ENCODE measurements at places on chromosomes 1 and 21.

DNA sequence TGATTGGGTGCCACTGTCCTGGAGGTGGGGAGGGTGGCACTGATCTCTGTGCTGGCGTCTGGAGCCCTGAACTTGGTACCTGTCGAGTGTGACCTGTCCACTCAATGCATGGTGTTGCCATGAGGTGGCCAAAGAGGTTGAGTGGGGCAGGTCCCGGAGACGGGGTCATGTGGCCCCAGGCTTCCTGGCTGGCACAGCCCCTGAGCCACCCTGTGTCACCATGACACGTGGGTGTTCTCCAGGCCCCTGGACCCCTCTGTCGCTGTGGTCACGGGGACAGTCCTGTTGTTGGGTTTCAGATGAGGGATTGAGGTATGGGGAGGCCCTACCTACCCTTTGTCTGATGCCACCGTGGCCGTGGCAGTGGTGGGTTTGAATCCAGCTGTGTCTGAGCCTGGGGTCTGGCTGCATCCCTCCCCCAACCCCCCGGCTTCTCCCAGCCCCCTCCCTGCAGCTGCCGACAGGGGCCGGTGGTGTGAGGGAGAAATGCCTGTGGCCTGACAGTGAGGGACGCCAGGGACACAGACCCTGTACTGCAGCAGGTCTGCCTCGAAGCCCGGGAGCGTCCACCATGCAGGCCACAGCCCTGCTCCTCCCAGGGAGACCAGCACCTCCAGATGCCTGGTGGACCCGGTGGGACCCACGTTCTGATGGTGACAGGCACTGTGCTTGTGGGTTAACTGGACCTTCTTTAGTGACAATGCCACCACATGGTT lies 12.0 kb downstream of the TRPM2 start:
- no peak for DNase-seq

DNA sequence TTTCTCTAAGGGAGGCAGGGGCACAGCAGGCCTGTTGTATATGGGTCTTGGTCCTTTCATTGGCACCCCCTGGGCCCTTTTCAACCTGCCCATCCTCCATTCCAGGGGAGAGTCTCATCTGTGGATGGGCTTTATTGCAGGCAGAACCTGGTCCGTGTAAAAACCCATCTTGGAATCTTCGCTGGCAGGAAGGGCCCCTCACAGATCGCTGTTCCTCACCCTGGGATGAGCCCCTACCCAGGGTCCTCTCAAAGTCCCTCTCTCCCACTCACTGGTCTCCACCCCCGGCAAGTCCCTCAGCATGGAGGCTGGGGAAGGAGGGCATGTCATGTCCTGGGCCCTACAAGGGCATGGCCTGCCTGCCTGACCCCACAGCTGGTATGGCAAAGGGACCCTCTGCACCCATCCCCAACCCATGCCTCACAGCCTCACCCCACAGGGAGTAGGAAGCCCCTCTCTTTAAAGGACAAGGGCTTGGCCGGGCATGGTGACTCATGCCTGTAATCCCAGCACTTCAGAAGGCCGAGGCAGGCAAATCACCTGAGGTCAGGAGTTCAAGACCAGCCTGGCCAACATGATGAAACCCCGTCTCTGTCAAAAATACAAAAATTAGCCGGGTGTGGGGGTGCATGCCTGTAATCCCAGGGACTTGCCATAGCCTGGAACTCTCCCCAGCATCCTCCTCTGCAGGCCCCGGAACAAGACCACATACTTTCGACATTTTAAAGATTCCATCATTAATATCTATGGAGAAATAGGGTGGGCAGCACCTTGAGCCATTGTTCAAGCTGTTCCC lies 13.2 kb upstream of the CDA start:
- DNase-seq: no peak

- no peak for DNase-seq
Observed at GRCh38 chr1:152398812-152399698, 15.0 kb downstream of the CRNN start.

- peak; percentile 37 for DNase-seq
Observed at GRCh38 chr1:39657923-39658485, 13.9 kb downstream of the NT5C1A start.

- no peak for DNase-seq
Observed at GRCh38 chr21:34092262-34092921, 19.0 kb downstream of the MRPS6 start.

- no peak for DNase-seq
Observed at GRCh38 chr1:2032737-2033136, 13.6 kb downstream of the GABRD start.

GRCh38 chr1:157774412-157774811 lies 2.5 kb downstream of the FCRL2 start:
- no peak for DNase-seq

GRCh38 chr1:203612932-203613682 lies 13.5 kb upstream of the ATP2B4 start:
- no peak for DNase-seq

All from GM06990 (cell line).